ENCODE measurements at places on chromosomes 16 and 17. TPM values are rescaled to one million over a fixed set of nuclear protein-coding genes. Genes with fewer than 3 reads are reported as not detected.

The KCNH4 gene
- 0.09 TPM for total RNA-seq

The AANAT gene
- not detected for total RNA-seq

DNA sequence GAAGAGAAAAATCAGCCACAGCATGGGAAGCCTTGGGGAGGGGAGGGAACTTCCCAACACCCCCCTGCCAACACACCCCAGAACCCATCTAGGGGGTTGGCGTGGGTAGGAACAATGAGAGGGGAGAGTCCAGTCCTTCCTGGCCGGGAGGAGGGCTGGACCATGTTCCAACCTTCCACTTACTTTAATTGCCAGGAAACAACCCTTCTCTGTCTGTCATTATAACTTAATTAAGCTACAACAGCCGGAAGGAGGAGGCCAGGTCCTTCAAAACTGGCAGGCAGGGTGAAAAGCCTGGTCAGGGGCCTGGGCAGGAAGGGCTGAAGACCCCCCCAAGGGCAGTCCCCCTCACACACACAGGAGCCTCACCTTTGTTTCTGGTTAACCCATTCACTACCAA lies 447.0 kb downstream of the SOX9 start:
- no peaks in the 10 kb centered on the region for H3K36me3 ChIP-seq
- H3K4me3 ChIP-seq: no peak overlapping the region
- no peaks in the 10 kb centered on the region for H3K27me3 ChIP-seq
- H3K27ac ChIP-seq: no peak overlapping the region

DNA sequence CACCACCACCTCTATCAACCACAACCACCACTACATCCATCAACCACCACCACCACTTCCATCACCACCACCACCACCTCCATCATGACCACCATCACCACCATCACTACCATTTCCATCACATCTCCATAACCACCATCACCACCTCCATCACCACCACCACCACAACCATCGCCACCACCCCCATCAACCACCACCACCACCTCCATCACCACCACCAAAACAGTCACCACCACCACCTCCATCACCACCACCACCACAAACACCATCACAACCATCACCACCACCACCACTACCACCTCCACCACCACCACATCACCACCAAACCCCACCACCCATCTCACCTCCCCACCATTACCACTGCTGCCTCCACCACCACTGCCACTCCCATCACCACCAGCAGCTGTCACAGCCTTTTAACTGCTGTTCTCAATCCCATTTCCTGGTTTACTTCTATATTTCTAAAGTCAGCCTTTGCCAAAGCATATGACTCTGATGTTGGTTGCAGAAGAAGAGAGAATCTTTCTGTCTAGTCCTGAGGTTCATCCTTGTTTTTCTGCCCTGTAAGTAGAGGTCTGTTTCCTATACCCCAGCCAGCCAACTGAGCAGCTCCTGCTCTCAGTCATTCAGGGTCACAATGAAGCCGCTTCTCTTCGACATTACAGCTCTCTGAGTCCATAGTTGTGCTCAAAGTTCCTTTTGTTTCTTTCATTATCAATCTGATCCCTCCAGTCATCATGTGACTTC lies 14.0 kb downstream of the MARCHF10 start:
- no peaks in the 10 kb centered on the region for H3K4me1 ChIP-seq
- H3K27ac ChIP-seq: no peak overlapping the region
- H3K27me3 ChIP-seq: no peaks in the 10 kb centered on the region
- DNase-seq: no peak
- H3K36me3 ChIP-seq: no peaks in the 10 kb centered on the region

DNA sequence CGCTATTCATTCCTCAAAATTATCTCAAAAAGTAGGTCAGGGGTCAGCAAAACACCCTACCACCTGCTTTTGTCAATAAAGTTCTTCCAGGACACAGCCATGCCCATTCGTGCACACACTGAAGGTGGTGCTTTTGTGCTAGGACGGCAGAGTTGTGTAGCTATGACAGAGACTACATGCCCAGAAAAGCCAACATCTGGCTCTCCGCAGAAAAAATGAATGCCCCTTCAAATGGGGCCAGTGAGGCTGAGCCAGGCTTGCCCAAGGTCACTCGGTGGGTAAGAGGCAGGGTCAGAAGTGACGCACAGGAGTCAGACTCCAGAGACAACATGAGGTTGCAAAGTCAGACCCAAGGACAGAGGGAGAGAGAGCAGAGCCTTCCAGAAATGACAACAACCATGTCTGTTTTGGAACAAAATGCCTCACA lies 200.1 kb downstream of the XYLT1 start:
- H3K4me1 ChIP-seq: no peaks in the 10 kb centered on the region
- DNase-seq: no peak
- H3K36me3 ChIP-seq: no peaks in the 10 kb centered on the region
- no peaks in the 10 kb centered on the region for H3K27me3 ChIP-seq
- H3K27ac ChIP-seq: no peak overlapping the region

DNA sequence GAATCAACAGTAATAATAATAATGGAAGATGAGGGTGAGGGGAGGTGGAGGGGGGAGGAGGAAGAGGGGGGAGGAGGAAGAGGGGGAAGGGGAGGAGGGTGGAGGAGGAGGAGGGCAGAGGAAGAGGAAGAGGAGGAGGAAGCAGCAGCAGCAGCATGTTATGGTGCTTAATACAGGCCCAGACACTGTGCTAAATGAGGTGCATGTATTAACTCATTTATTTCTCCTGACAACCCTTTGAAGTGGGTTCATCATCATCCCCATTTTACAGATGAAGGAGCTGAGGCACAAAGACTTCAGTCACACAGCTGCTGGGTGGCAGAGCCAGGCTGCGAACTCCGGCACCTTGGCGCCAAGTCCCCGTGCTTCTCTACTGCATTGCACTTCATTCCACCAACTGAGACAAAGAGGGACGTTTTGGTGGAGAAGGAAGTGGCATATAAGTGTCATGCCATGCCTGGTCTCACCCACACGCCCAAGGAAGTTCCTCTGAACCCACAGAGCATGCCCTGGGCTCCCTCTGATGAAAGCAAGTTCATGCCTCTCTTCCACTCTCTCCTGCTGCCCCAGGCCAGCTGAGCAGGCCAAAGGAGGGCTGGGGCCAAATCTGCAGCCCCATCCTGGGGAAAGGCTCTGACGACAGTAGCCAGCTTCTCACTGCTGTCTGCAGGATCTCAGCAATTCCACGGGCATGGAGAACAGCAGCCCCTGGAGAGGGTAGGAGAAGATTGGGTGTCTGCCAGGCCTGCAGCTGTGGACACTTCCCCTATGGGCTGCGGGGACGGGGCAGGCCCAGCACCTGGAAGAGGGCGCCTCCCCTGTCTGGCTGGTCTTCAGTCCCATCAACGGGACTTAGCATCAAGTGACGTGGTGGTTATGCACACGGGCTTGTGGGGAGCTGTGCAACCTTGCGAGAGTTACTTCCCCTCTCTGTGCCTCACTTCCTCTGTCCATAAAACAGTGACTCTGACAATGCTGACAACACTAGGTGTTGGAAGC lies 21.8 kb downstream of the XYLT1 start:
- H3K4me1 ChIP-seq: peaks cover 29% of the 10 kb centered on the region
- peak overlapping the region; percentile 55 for H3K27ac ChIP-seq
- no peaks in the 10 kb centered on the region for H3K36me3 ChIP-seq
- no peaks in the 10 kb centered on the region for H3K27me3 ChIP-seq
- DNase-seq: peak; percentile 76

- no peaks in the 10 kb centered on the region for H3K4me1 ChIP-seq
- DNase-seq: peak; percentile 40
- H3K27ac ChIP-seq: no peak overlapping the region
- no peaks in the 10 kb centered on the region for H3K27me3 ChIP-seq
- no peaks in the 10 kb centered on the region for H3K36me3 ChIP-seq
Measured at GRCh38 chr17:41629826-41630670, 5.7 kb upstream of the KRT17 start.

DNA sequence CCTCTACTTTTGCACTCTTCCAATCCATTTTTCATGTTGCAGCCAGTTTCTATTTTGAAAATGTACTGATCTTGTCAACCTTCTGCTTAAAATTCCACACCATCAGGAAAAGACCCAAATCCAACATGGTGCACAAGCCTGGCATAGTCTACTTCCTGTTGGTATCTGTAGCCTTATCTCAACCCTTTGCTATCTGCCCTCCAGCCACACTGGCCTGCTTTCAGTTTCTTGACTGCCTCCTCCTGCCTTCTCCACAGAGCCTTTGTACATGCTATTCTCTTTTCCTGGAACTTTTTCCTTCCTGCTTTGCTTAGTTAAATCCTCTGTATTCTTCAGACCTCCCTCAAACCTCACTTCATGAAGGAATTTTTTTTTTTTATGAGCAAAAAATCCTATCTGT lies 31.5 kb downstream of the NLRP1 start:
- peaks cover 75% of the 10 kb centered on the region for H3K36me3 ChIP-seq
- no peak overlapping the region for H3K4me3 ChIP-seq
- no peaks in the 10 kb centered on the region for H3K27me3 ChIP-seq
- no peak for DNase-seq
- H3K4me1 ChIP-seq: no peaks in the 10 kb centered on the region
- H3K27ac ChIP-seq: no peak overlapping the region

DNA sequence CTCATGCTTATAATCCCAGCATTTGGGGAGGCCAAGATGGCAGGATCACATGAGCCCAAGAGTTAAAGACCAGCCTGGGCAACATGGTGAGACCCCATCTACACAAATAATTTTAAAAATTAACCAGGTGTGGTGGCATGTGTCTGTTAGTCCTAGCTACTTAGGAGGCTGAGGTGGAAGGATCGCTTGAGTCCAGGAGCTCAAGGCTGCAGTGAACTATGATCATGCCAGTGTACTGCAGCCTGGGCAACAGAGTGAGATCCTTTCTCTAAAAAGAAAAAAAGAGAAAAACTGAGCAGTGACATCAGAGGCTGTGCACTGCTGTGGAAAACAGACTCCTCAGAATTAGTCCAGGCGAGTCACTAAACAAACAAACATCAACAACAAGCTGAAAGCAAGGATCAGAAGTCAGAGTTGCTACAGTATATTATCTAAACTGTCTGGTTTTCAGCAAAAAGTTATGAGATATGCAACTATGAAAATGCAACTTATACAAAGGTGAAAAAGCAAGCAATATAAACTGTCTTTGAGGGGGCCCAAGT lies 39.3 kb downstream of the CBFB start:
- peaks cover 57% of the 10 kb centered on the region for H3K36me3 ChIP-seq
- no peak overlapping the region for H3K27ac ChIP-seq
- H3K4me3 ChIP-seq: no peak overlapping the region
- no peaks in the 10 kb centered on the region for H3K27me3 ChIP-seq

DNA sequence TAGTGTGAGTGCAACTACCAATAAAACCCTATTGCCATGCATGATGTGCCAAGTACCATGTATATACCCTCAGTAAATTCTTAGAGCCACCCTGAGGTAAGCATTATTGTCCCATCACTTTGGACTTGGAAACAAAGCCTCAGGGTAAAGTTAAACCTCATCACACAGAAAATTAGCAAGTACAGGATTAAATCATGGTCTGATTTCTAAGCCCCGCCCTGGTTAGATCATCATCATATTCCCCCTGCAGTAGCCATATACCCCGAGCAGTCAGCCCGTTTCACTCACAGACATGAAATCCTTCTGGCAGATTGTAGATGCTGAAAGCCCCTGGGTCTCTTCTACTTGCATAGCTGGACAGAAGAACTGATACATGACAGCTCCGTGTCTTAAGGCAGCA lies 4.8 kb downstream of the ZP2 start:
- no peak for DNase-seq
- H3K27me3 ChIP-seq: no peaks in the 10 kb centered on the region
- no peak overlapping the region for H3K4me3 ChIP-seq
- no peaks in the 10 kb centered on the region for H3K36me3 ChIP-seq
- no peaks in the 10 kb centered on the region for H3K4me1 ChIP-seq

- H3K27ac ChIP-seq: no peak overlapping the region
- peaks cover 20% of the 10 kb centered on the region for H3K4me1 ChIP-seq
- no peak for DNase-seq
- no peak overlapping the region for H3K4me3 ChIP-seq
- peaks cover 30% of the 10 kb centered on the region for H3K36me3 ChIP-seq
Measured at GRCh38 chr16:3122926-3123570, 10.7 kb downstream of the ZNF205 start.

- H3K4me3 ChIP-seq: peak overlapping the region; percentile 43
- peaks cover 94% of the 10 kb centered on the region for H3K4me1 ChIP-seq
- peak overlapping the region; percentile 84 for H3K27ac ChIP-seq
- no peaks in the 10 kb centered on the region for H3K27me3 ChIP-seq
- no peak for DNase-seq
- peaks cover 7% of the 10 kb centered on the region for H3K36me3 ChIP-seq
Measured at GRCh38 chr17:40069751-40070708, 7.3 kb downstream of the THRA start.

GRCh38 chr16:84284154-84284722 lies 10.4 kb upstream of the WFDC1 start:
- H3K27me3 ChIP-seq: no peaks in the 10 kb centered on the region
- peak overlapping the region; percentile 75 for H3K27ac ChIP-seq
- H3K4me3 ChIP-seq: no peak overlapping the region
- peaks cover 32% of the 10 kb centered on the region for H3K4me1 ChIP-seq
- no peaks in the 10 kb centered on the region for H3K36me3 ChIP-seq

The GP1BA gene
- total RNA-seq: 0.92 TPM

The VAMP2 gene
- 77.0 TPM for total RNA-seq

- H3K36me3 ChIP-seq: no peaks in the 10 kb centered on the region
- no peak overlapping the region for H3K4me3 ChIP-seq
- no peaks in the 10 kb centered on the region for H3K27me3 ChIP-seq
Measured at GRCh38 chr16:56615353-56615752, 7.0 kb downstream of the MT2A start.

GRCh38 chr17:38550661-38551060 lies 55.1 kb downstream of the SRCIN1 start:
- H3K27me3 ChIP-seq: peaks cover 22% of the 10 kb centered on the region
- no peaks in the 10 kb centered on the region for H3K36me3 ChIP-seq
- DNase-seq: no peak
- no peak overlapping the region for H3K27ac ChIP-seq
- no peak overlapping the region for H3K4me3 ChIP-seq

GRCh38 chr16:81815429-81815766 lies 36.3 kb downstream of the PLCG2 start:
- no peaks in the 10 kb centered on the region for H3K27me3 ChIP-seq
- DNase-seq: no peak
- H3K36me3 ChIP-seq: no peaks in the 10 kb centered on the region
- H3K4me1 ChIP-seq: no peaks in the 10 kb centered on the region

The GALR2 gene
- total RNA-seq: not detected

- H3K36me3 ChIP-seq: no peaks in the 10 kb centered on the region
- no peak overlapping the region for H3K4me3 ChIP-seq
- no peak overlapping the region for H3K27ac ChIP-seq
- no peaks in the 10 kb centered on the region for H3K4me1 ChIP-seq
- DNase-seq: no peak
- H3K27me3 ChIP-seq: peaks cover 6% of the 10 kb centered on the region
Measured at GRCh38 chr16:17538927-17539326, 68.2 kb upstream of the XYLT1 start.

- peaks cover 7% of the 10 kb centered on the region for H3K4me1 ChIP-seq
- H3K4me3 ChIP-seq: no peak overlapping the region
- no peak for DNase-seq
- H3K36me3 ChIP-seq: no peaks in the 10 kb centered on the region
- H3K27ac ChIP-seq: no peak overlapping the region
- no peaks in the 10 kb centered on the region for H3K27me3 ChIP-seq
Measured at GRCh38 chr16:17323171-17323570, 147.6 kb downstream of the XYLT1 start.

The SLC16A13 gene
- total RNA-seq: 9.9 TPM

The MYOCD gene
- total RNA-seq: 3.6 TPM

The ZFP3 gene
- 7.1 TPM for total RNA-seq

The ASB16 gene
- not detected for total RNA-seq

The MKS1 gene
- total RNA-seq: 20.1 TPM

- H3K4me1 ChIP-seq: no peaks in the 10 kb centered on the region
- H3K36me3 ChIP-seq: peaks cover 2% of the 10 kb centered on the region
- H3K27ac ChIP-seq: no peak overlapping the region
- H3K27me3 ChIP-seq: no peaks in the 10 kb centered on the region
Measured at GRCh38 chr17:66652840-66653507, 181.9 kb upstream of the CACNG5 start.
